ENCODE measurements at places on chromosomes 3 and 15.
A peak's percentile ranks its signal among the peaks of the same experiment; 100 is the strongest.

- no peak for DNase-seq
- no peaks in the 10 kb centered on the region for H3K36me3 ChIP-seq
- H3K4me1 ChIP-seq, result no peaks in the 10 kb centered on the region
Measured at GRCh38 chr3:186406669-186407635, 44.9 kb upstream of the DGKG start.

GRCh38 chr3:105915524-105915923 is 46.7 kb upstream of the CBLB start:
- H3K27me3 ChIP-seq, result no peaks in the 10 kb centered on the region
- H3K4me1 ChIP-seq, result no peaks in the 10 kb centered on the region
- no peak for DNase-seq

- no peaks in the 10 kb centered on the region for H3K27me3 ChIP-seq
- no peak overlapping the region for H3K27ac ChIP-seq
- no peak overlapping the region for H3K4me3 ChIP-seq
- no peaks in the 10 kb centered on the region for H3K36me3 ChIP-seq
Measured at GRCh38 chr15:96737408-96737807, 406.9 kb downstream of the NR2F2 start.

- H3K4me3 ChIP-seq, result no peak overlapping the region
- H3K4me1 ChIP-seq, result peaks cover 10% of the 10 kb centered on the region
- DNase-seq, result peak; percentile 85
Measured at GRCh38 chr3:61894988-61895935, 333.9 kb downstream of the PTPRG start.

DNA sequence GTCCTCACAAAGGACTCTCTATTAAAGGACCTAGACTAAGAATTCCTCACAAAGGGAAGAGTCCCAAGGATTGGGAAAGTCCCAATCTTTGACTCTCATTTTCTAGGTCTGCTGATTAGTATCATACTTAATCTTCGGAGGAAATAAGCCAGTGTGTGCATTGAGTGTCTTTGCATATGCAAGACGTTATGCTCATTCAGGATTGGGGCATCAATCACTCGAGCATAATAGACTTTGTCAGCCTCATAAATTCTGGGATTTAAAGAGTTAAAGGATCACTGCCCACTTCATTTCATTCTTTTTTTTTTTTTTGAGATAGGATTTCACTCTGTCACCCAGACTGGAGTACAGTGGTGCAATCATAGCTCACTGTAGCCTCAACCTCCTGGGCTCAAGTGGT is 154.3 kb downstream of the RBPMS2 start:
- H3K4me1 ChIP-seq, result no peaks in the 10 kb centered on the region
- H3K4me3 ChIP-seq, result no peak overlapping the region
- no peaks in the 10 kb centered on the region for H3K27me3 ChIP-seq
- no peak overlapping the region for H3K27ac ChIP-seq
- H3K36me3 ChIP-seq, result peaks cover 3% of the 10 kb centered on the region

DNA sequence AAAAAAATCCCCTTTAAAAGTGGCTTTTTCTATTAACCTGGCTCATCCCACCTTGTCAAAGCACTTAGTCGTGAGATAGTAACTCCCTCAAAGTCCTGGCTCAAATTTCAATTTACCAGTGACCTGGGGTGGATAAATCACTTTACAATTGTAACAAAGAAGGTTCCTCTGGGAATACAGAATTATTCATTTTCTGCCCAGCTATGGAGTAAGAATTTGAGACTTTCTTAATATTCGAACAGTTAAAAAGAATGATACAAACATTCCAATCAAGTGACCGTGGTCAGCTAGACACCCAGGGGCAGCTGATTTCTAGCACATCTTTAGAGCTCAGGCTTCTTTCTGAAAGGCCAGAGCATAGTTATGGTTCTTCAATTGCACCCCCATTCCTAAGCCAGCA is 291.0 kb upstream of the TGFBR2 start:
- H3K27me3 ChIP-seq, result no peaks in the 10 kb centered on the region
- H3K4me1 ChIP-seq, result no peaks in the 10 kb centered on the region
- H3K4me3 ChIP-seq, result no peak overlapping the region
- no peak overlapping the region for H3K27ac ChIP-seq
- H3K36me3 ChIP-seq, result no peaks in the 10 kb centered on the region

DNA sequence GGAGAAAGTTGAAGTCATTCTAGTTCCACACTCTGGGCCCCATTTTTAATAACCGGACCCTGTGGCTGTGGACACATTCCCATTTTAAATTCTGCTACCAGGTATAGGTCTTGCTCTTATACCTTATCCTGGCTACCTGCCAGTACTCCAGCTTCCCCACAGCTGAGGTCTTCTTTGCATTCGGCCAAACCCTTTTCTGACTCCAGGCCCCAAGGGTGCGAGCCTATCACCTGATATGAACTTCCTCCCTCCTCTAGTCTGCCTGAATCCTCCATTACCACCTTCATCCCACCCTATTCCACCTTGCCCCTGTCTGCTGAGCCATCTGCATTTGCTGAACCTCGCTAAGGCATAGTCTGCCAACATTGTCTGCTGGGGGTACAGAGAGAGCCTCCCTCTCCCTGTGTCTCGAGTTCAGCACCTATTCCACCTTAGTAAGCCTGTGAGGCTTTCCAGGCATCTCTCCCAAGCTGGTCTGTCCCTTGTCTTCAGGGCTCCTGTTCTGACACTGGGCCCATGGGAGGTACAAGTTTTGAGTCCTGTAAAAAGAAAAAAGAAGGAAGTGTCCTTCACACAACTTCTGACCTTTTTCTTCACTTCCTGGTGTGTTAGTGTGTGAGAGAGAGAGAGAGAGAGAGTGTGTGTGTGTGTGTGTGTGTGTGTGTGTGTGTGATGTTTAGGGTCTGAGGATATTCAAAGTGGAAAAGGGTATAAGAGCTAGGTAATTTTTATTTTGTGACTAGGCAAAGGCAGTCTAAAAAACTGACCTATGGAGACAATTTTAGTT is 27.0 kb downstream of the PDE8A start:
- DNase-seq, result peak; percentile 33
- H3K36me3 ChIP-seq, result no peaks in the 10 kb centered on the region
- H3K4me3 ChIP-seq, result no peak overlapping the region
- H3K27ac ChIP-seq, result no peak overlapping the region
- peaks cover 5% of the 10 kb centered on the region for H3K4me1 ChIP-seq

- H3K4me1 ChIP-seq, result peaks cover 19% of the 10 kb centered on the region
- H3K4me3 ChIP-seq, result no peak overlapping the region
- no peaks in the 10 kb centered on the region for H3K27me3 ChIP-seq
- no peaks in the 10 kb centered on the region for H3K36me3 ChIP-seq
Measured at GRCh38 chr15:92665100-92665555, 9.6 kb upstream of the FAM174B start.

GRCh38 chr3:164465172-164465571 is 613.1 kb downstream of the SI start:
- no peak overlapping the region for H3K27ac ChIP-seq
- H3K27me3 ChIP-seq, result no peaks in the 10 kb centered on the region
- no peak overlapping the region for H3K4me3 ChIP-seq
- no peaks in the 10 kb centered on the region for H3K4me1 ChIP-seq

- H3K27me3 ChIP-seq, result no peaks in the 10 kb centered on the region
- H3K4me1 ChIP-seq, result no peaks in the 10 kb centered on the region
- H3K36me3 ChIP-seq, result no peaks in the 10 kb centered on the region
- H3K4me3 ChIP-seq, result no peak overlapping the region
- H3K27ac ChIP-seq, result no peak overlapping the region
Measured at GRCh38 chr3:108103886-108104797, 13.3 kb upstream of the CD47 start.

DNA sequence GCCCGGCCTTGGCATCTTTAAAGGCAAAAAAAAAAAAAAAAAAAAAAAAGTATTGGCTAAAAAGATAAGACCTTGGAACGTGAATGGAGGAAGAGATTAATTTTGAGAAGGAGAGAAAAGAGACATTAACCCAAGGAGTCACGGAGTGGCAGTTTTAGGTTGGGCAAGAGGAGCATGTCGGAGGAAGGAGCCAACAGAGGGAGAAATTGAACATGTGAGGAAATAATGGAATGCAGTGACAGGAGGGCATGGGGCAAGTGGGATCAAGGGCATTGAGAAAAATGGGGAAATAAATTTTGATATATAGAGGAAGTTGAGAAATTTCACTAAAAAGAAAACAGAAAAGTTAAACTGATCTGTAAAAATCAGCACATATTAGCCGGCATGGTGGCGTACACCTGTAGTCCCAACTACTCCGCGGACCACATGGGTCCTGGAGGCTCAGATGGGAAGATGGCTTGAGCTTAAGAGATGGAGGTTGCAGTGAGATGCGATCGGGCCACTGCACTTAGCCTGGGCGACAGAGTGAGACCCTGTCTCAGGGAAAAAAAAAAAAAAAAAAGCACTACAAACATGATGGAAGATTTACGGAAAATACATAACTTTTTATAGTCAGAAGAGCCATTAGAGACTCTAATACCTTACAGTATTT is 1.2 kb downstream of the HAUS2 start:
- H3K4me1 ChIP-seq, result peaks cover 5% of the 10 kb centered on the region
- H3K27ac ChIP-seq, result no peak overlapping the region

DNA sequence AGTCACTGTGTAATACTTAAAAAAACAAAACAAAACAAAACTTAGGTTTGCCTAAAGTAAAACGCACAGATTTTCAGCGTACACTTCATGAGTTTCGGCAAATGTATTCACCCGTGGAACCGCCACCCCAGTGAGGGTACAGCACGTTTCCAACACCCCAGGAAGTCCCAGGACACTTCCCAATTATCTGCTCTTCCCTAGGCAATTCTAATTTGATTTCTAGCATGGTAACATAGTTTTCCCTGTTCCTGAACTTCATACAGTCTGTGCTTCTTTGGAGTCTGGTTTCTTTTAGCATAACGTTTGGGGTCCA is 497 bp upstream of the CLASP2 start:
- H3K4me1 ChIP-seq, result peaks cover 3% of the 10 kb centered on the region
- H3K4me3 ChIP-seq, result peak overlapping the region; percentile 43
- H3K36me3 ChIP-seq, result no peaks in the 10 kb centered on the region
- H3K27me3 ChIP-seq, result no peaks in the 10 kb centered on the region
- DNase-seq, result no peak

DNA sequence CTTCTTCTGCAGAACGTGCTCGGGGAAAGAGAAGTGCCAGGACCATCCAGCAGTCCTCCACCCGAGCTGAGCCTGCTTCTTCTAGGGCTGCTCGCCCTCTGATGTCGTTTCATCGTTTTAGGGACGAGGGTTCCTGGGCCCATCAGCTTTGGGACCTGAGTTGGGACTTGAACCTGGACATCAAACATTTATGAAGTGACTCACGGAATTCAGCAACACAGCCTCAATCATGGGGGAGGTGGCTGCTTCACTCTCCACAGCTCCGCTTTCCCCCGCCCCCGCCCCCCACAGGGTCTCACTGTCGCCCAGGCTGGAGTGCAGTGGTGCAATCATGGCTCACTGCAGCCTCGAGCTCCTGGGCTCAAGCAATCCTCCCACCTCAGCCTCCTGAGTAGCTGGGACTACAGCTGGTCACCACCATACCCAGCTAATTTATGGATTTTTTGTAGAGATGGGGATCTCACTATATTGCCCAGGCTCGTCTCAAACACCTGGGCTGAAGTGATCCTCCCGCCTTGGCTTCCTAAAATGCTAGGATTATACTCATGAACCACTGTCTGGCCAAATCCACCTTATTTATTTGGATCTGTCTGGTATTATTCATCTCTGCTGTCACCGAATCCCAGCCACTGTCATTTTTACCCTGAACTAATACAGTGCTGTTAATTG is 725 bp upstream of the SCAMP2 start:
- no peak overlapping the region for H3K27ac ChIP-seq
- H3K36me3 ChIP-seq, result no peaks in the 10 kb centered on the region
- H3K27me3 ChIP-seq, result no peaks in the 10 kb centered on the region
- peaks cover 2% of the 10 kb centered on the region for H3K4me1 ChIP-seq

DNA sequence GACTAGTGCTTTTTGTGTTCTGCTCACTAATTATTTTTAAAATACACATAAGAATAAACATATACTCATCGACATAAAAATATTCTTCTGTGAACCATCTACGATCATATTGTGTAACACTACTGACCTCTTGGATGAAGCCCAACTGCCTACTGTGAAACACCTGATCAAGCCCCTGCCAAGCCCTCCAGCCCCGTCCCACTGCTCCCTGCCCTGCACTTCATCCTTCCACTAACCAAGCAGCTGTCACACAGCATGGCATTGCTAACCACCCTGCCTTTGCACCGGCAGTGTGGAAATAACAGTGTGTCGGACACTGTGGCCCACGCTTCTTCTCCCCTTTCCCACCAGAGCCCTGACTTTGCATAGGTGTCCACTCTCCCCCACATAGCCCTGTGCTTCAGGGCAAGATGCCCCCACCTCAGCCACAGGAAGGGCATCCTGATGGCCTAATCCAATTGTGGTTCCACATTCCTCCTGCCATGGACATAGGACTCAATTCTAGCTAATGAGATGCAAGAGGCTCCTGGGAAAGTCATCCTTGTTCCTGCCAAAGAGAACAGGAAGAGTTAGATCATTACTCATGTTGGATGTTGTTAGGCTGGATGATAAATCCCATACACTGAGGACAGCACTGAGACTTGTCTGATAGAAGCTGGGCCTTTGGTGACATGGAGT is 35.0 kb upstream of the ARID3B start:
- DNase-seq, result no peak
- no peaks in the 10 kb centered on the region for H3K27me3 ChIP-seq
- H3K4me3 ChIP-seq, result no peak overlapping the region
- H3K36me3 ChIP-seq, result no peaks in the 10 kb centered on the region
- no peak overlapping the region for H3K27ac ChIP-seq

GRCh38 chr15:65468229-65468909 is 45.6 kb upstream of the IGDCC4 start:
- H3K27ac ChIP-seq, result no peak overlapping the region
- no peak for DNase-seq
- H3K27me3 ChIP-seq, result no peaks in the 10 kb centered on the region
- H3K4me1 ChIP-seq, result no peaks in the 10 kb centered on the region
- H3K36me3 ChIP-seq, result peaks cover 7% of the 10 kb centered on the region

- no peak overlapping the region for H3K4me3 ChIP-seq
- H3K4me1 ChIP-seq, result no peaks in the 10 kb centered on the region
- H3K27me3 ChIP-seq, result no peaks in the 10 kb centered on the region
- no peak for DNase-seq
- no peak overlapping the region for H3K27ac ChIP-seq
Measured at GRCh38 chr3:13517253-13517977, 31.5 kb upstream of the FBLN2 start.

GRCh38 chr3:133997871-133998635 is 31.7 kb downstream of the SLCO2A1 start:
- H3K4me3 ChIP-seq, result no peak overlapping the region
- no peak for DNase-seq
- no peak overlapping the region for H3K27ac ChIP-seq
- no peaks in the 10 kb centered on the region for H3K36me3 ChIP-seq

GRCh38 chr3:52318186-52318816 is 2.2 kb downstream of the DNAH1 start:
- DNase-seq, result peak; percentile 20
- no peaks in the 10 kb centered on the region for H3K27me3 ChIP-seq
- H3K4me3 ChIP-seq, result no peak overlapping the region
- peaks cover 1% of the 10 kb centered on the region for H3K4me1 ChIP-seq

- no peak overlapping the region for H3K27ac ChIP-seq
- no peaks in the 10 kb centered on the region for H3K4me1 ChIP-seq
- DNase-seq, result no peak
- no peak overlapping the region for H3K4me3 ChIP-seq
- no peaks in the 10 kb centered on the region for H3K36me3 ChIP-seq
Measured at GRCh38 chr3:149288655-149289054, 44.8 kb downstream of the TM4SF18 start.

Measured in mesendoderm (in vitro differentiated cells).